ENCODE measurements at places on chromosomes 6 and 20.

DNA sequence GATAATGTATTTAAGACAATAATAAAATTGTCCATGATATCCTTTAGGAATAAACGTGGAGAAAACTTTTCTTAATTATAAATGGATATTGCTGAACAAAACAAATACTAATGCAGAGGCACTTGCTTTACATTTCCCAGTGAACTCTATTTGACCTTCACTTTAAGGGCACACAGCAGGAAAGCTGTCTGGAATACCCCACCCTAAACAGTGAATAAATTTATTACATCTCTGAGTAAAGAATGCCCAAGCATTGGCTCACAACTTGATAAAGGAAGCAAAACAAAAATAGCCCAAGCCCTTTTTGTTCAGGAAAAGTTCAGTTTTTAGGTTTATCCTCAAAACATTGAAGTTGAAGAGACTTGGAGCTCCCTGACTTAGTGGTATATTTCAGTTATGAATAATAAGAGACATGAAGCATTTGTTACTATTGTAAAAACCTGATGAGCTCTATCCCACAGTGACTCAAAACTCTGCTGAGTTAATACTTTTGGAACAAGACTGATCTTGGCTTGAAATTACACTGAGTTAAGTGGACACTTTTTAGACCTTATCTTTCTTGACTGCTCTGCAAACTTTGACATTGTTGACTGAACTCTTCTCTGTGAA is 353.9 kb downstream of the BCKDHB start:
- no peak for DNase-seq

DNA sequence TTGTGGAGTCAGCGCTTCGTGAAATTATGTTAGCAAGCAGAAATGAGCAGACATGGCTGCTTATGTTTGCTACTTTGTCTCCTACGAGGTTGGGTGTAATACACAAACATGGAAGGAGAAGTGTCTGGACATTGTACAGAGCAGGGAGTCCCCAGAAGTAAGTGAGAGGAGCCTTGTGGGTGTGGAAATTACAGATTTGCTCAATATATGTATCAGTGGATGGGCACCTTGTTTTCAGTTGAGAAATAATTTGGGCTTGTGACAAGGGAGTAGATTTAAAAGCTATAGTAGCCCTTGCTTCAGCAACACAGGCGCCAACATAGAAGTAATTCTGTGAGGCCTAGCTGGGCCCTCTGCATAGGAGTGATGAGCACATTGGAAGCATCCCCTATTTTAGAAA is 49.2 kb downstream of the HECA start:
- no peak for DNase-seq

- no peak for DNase-seq
Observed at GRCh38 chr6:69570106-69570505, 226.7 kb downstream of the LMBRD1 start.

DNA sequence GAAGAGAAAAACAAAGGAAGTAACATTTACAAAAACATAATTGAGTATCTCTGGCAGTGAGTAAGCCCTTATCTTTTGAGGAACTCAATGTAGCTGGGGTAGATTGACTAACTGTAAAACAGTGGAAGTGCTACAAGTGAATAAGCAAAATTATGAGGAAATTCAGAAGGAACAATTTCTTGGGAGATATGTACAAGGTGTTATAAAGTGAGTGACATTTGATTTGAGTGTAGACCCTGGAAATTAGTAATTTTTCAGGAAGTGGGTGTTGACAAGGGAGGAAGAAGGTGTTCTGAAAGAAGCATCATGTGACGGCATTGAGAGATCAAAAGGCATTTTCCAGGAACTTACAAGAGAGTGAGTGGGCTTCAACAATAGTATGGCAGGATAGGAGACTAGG is 22.2 kb downstream of the XRN2 start:
- DNase-seq: no peak

- no peak for DNase-seq
Observed at GRCh38 chr6:86331265-86331840, 606.0 kb upstream of the HTR1E start.

GRCh38 chr6:12892151-12892550 is 175.6 kb downstream of the PHACTR1 start:
- DNase-seq: no peak

GRCh38 chr6:143967706-143968376 is 40.2 kb downstream of the PLAGL1 start:
- DNase-seq: no peak

DNA sequence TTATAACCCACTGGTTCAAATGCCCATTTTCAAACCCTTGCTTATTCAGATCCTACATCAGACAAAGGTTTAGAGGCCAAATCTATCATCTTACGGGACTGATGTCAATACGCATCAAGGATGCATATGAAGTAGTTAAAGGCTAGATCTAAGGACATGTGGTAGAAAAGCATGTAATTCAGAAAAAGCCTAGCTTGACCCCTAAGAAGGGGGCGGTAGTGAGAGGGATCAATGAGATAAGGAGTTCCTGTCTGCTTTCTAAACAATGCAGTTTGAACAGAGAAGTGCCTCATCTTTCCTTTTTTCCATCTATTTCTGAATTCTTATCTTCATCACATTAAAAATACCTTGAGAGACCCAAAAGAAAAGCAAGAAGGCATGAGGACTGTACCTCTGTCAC is 237.7 kb downstream of the ARHGAP18 start:
- DNase-seq: no peak

GRCh38 chr20:58424218-58424969 is 35.4 kb downstream of the VAPB start:
- no peak for DNase-seq
